ENCODE measurements at places on chromosomes 7 and 10. TPM values are rescaled to one million over a fixed set of nuclear protein-coding genes. Genes with fewer than 3 reads are reported as not detected.

Gene ACTL6B
- polyA plus RNA-seq = not detected

Gene CTAGE6
- polyA plus RNA-seq = not detected

Gene DPCD
- 11.8 TPM for polyA plus RNA-seq

Gene VWDE
- 1.5 TPM for polyA plus RNA-seq

DNA sequence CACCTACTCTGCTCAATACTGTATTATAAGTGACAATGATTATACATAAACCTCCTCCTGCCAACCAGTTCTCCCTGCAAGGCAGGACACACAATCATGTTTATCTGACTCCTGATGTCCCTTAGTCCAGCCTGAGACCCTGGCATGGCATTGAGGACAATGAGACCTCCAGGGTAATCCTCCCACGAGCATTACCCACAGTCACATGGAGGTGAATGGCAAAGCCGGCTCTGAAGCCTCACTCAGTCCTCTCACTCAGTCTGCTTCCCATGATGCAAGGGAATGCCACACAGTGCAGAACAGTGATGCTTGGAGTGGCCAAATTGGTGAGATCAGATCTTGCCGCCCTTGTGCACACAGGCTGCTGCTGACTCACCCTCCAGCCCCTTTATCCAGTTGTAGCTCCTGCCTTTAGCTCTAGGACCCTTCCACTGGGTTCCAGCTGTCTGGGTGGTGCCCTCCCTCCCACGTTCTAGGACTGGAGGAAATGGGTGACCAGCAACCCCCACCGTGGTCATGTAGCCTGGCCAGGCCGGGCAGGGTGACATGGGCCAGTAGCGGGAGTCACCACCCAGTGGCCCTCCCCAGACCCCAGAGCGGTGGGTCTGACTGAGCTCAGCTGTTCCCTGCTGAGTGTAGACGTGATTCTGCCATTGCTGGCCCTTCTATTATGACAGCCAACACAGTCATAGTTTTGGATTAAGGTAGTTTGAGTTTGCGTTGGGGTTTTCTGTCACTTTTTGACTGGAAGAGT, 5.5 kb upstream of the ADCY1 start:
- DNase-seq = no peak

DNA sequence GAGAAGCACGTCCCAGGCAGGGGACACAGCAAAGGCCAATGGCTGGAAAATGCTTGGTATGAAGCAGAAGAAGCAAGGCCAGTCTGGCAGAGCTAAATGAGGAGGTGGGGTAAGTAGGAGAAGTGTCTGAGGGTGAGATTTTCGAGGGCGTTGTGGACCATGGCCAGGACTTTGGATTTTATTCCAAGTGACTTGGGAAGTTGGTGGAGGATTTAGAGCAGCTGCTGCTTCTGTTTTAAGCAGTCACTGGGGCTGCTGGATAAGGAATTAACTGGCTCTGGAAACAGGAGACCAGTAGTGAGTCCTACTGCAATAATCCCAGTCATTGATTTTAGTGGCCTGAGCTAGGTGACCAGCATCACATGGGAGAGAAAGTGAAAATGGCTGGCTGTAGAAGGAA, 67.6 kb upstream of the GSDME start:
- DNase-seq = no peak

DNA sequence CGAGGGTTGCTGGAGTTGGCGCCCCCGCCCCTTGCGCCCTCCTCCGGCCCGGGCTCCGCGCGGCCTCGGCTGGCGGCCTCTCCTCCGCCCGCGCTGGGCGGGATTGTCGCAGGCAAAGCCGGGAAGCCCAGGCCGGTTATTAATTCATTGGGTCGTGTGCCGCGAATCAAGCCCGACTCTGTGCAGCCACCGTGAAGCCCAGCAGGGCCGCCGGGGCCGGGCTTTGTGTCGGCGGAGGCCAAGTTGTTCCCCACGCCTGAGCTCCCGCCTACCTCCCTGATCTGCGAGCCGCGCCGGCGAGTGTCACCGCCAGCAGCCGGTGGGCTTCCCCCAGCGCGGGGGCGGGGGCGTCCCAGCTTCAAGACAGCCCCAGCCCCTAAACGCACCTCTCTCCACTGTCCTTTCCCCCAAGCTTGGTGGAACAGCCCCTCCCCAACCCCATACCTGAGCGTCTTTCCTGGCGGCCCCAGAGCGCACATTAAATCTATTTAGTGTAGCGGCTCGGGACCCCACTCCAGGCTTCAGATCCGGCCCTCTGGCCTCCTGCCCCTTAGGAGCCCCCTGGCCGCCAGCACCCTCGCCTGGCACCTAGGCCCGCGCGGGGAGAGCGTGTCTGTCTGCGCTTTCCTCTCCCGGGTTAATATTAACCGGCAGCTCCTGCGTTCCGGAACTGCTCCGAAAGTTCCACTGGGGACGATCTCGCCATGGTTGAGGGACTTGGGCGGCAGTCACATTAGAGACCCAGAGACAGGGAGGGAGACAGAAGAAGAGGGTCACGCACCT, 3.5 kb downstream of the SHH start:
- no peak for DNase-seq

DNA sequence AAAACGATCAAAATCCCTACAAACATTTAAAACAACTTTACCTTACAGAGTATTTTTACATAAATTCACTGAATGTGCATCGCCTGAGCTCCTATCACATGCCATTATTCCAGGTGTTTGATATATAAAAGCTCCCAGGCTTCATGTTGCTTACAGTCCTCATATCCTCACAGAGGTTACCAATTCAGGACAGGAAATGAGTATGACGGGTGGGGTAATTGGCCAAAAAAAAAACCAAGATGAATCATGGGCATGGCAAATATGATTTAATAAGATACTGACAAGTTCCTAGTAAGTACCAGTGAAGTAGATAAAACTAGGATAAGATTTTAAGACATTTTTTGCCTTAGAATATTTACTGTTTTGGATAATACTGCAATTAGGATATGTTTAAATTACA, 135.8 kb downstream of the KMT2E start:
- DNase-seq = no peak

GRCh38 chr10:14674376-14675050, 100.2 kb downstream of the FAM107B start:
- no peak for DNase-seq

GRCh38 chr7:41679566-41679965, 23.3 kb downstream of the INHBA start:
- no peak for DNase-seq

All from hindlimb muscle (tissue), 1 donor.